Stimulated activated CD4-positive, alpha-beta T cell treated with anti-CD3 and anti-CD28 coated beads, Interleukin-12 subunit alpha, Interleukin-12 subunit beta, amount 100 ng/mL, for 4 hours (primary cell): ENCODE measurements at places on chromosomes 16 and 17.

GRCh38 chr16:10308305-10309193, 77.3 kb upstream of the ATF7IP2 start:
- no peak for DNase-seq

DNA sequence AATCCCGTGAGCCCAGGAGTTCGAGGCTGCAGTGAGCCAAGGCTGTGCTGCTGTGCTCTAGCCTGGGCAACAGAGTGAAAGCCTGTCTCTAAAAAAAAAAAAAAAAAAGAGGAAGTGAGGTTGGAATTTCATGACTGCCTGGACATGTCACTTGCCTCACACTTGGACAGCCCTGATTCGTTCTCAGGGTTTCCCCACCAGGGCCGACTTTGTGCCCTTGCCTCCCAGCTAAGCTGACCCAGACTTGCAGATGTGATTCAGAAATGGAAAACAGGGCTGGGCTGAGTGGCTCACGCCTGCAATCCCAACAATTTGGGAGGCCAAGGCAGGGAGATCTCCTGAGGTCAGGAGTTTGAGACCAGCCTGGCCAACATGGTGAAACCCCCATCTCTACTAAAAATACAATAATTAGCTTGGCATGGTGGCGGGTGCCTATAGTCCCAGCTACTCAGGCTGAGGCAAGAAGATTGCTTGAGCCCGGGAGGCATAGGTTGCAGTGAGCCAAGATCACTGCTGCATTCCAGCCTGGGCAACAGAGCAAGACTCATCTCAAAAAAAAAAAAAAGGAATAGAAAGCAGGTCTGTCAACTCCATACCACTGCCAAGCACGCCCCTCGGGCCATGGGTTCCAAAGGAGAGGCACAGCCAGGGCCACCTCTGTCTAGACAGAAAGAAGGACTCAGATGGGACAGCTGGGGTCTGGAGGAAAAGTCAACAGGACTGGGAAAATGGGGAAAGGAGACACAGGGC, 46.9 kb downstream of the SOCS1 start:
- no peak for DNase-seq

DNA sequence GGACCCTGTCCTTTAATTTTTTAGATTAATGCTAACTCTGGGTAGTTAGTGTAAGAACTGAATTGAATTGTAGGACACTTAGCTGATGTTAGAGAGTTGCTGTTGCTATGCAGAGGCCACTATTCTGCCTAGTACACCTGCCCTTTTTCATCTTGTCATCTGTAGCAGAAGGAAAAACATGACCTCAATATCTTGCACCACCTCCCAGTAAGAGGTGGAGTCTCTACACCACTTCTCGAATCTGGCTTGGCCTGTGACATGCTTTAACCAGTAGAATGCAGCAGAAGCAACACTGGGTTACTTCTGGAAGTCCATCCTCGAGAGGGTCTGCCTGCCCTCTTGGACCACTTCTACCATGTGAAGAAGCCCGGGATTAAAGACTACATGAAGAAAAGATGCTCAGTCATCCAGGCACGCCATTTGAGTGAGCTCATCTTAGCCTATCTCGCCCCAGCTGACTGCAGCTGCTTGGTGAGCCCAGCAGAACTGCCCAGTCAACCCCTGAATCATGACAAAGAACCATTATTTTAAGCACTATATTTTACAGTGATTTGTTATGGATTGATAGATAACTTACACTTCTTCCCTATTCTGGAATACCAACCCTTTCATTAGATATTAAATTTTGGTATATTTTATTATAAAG, 153.5 kb downstream of the MYO1D start:
- no peak for DNase-seq

- peak; percentile 5 for DNase-seq
Measured at GRCh38 chr17:72421128-72422092, 300.6 kb downstream of the SOX9 start.

- DNase-seq, result no peak
Measured at GRCh38 chr16:83704656-83705055, 103.1 kb upstream of the HSBP1 start.

DNA sequence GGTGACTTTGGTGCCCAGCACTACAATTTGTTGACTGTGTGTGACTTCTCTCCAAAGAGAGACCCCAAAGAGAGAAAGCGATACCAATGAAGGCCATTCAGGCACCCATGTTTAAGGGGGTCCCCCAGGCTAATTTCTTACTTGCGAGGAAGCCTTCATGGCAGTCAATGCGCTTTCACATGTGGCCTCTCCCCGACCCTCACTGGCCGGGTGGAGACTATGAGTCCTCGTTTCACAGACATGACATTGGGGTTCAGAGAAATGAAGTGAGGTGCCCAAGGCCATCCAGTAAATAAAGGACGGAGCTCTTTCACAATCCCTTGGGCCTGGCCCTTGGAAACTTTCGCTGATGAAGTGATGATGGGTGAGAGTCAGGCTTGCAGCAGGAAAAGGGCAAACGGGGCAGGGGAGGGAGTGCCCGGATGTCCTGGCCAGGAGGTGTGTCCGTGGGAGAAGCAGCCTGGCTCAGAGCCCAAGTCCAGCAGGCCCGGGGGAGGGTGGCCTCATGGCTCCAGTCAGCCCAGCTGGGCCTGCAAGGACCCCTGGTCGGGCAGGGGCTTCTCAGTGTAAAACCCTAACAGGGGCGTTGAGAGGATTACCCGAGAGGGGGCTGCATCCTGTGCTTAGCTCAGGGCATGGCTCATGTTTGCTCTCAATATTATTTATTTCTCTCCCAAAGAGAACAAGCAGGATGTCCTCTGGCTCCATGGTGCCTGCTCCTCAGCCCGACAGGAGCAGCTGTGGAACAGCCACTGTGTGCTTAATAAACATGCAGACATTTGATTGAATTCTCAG, 14.7 kb downstream of the TBX2 start:
- no peak for DNase-seq

DNA sequence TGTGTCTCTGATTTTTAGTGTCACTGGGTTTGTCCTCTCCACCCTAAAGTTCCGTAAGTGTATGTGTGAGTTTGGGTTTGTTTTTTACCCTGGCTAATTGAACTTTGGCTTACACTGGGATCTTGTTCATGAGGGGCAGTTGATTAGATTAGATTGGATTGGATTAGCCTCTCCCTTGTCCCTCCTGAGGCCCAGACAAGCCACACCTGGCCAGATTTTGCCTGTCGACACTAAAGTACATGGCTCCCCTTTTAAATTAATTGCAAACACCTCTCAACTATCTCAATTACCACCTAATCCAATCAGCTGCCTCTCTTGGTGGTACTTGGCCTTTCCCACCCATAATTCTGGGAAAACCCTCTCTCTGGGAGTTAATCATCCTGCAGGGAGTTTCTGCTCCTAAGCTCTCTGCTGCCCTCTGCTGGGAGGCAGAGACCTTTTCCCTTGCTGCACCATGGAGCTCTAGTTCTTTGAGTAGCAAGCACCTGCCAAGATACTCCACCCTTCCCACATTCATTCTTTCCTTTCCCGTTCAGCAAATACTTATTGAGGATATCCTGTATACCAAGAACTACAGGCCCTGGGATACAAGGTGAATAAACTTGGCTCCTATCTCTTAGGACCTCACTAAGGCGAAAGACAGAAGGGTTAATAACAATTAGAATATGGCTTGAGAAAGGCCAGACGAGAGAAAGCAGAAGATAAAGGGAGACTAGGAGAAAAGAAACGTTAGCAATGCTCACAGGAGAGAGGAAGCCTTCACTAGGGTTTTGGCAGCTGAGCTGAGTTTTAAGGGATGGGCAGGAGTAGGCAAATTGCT, 60.0 kb upstream of the MPHOSPH6 start:
- peak; percentile 62 for DNase-seq

GRCh38 chr16:25018972-25019617, 3.9 kb upstream of the ARHGAP17 start:
- DNase-seq, result no peak
